ENCODE measurements at places on chromosomes 5 and 9.

DNA sequence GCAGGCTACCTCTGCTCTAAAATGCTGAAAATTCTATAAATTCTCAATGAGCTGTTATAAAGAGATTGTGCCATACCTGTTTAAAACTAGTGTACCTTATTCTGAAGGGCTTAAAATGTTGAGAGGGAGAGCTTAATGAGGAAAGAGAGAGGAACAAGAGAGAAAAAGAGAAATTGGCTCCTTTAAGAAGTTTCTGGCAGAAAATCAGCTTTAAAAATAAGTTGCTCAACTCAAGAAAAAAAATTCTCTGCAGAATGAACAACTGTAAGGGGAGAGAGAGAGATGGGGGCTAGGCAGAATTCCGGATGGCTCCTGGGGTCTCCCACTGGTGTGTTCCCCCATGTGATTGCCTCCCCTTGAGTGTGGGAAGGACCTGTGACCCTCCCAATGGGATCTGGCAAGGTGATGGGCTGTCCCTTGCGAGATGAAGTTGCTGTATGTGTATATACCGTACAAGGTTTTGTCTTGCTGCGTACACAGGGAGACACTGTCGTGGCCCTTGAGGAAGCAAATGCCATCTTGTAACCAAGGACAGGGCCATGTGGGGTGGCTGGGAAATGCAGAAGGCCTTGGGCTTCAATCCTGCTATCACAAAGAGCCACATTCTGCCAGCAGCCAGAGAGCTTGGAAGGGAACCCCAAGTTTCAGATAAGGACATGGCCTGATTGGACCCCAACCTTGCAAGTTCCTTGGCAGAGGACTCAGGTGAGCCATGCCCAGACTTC is 64.3 kb upstream of the S1PR3 start:
- DNase-seq, result no peak

- no peak for DNase-seq
These were observed 4.3 kb downstream of the CDHR2 start for GRCh38 chr5:176553260-176554085.

GRCh38 chr5:154697371-154697770 is 57.8 kb upstream of the LARP1 start:
- DNase-seq, result no peak

DNA sequence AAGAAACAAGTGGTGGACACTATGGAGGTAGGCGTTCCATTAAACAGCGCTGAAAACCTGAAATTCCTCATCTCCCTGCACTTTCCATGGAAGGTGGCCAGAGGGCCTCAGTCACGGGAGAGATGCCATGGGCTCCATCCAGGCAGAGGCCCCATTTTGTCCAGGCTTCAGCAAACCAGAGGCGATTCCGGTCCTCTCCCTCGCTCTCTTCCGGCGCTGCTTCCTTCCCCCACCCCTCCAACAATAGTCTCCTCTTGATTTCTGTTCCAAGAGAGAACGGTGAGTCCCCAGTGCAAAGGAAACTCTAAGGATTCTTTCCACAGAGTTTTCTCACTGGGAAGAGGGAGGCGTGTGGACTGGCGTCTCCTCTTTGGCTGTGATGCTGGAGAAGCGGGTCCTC is 7.5 kb downstream of the ZNF366 start:
- no peak for DNase-seq

DNA sequence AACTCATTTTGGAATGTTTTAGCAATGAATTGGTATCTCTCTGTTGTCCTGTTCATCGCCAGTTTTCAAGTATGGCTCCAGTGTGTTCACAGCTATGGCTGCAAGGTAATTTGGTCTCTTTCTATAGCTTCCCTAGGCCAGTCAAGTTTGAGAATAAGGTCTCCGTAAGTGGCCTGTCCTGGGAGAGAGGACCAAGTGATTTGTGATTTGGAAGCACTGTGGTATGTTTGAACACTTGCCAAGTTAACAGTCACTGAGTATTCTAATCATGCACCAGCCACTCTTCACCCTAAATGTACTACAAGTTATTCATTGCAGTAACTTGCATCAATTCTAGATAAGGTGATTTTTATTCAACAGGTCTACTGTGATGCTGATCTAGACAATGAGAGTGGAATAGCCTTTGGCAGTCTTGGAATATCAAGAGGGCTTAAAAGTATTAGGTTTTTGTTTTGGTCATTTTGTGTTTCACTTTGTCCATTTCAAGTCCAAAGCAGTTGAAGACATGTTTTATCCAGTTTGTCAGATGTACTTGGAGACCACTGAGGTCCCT is 41.1 kb downstream of the G3BP1 start:
- no peak for DNase-seq

Measured in ureter (tissue), 1 donor.